ENCODE measurements at places on chromosomes 5 and 9. TPM values are rescaled to one million over a fixed set of nuclear protein-coding genes. Genes with fewer than 3 reads are reported as not detected.

GRCh38 chr5:43236653-43237355, 44.8 kb downstream of the NIM1K start:
- no peak for DNase-seq

DNA sequence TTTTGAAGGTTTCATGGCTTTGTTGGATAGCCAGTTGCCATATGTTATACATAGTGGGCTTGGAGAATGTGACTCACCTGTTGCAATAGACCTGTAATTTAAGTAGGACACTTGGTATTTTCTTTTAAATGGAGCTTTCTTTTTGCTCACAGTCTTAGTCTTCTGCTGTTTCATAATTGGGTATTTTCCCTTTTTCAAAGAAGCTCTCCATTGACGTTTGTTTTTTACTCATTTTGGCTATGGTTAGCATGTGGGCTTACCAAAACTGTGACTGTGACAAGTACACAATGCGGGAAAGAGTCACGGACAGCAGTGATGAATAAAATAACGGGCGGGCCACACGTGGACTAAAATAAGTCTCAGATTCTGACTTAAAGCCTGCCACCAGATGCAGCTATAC, 23.2 kb upstream of the RNF20 start:
- DNase-seq, result no peak

- no peak for DNase-seq
Observed at GRCh38 chr9:134223591-134224122, 59.3 kb upstream of the RNU6ATAC start.

- no peak for DNase-seq
Observed at GRCh38 chr5:159489779-159490178, 159.5 kb upstream of the IL12B start.

The SLCO4C1 gene
- total RNA-seq, result under 0.01 TPM

The KIAA1958 gene
- 1.7 TPM for total RNA-seq

The FCN2 gene
- total RNA-seq, result not detected
